Posterior vena cava (tissue), 2 donors: ENCODE measurements at places on chromosomes 13 and 19. TPM values are rescaled to one million over a fixed set of nuclear protein-coding genes. Genes with fewer than 3 reads are reported as not detected.

Gene ZNF700
- 9.9 TPM for total RNA-seq

- DNase-seq: no peak
These were observed 5.7 kb downstream of the ACOD1 start for GRCh38 chr13:76953968-76954367.

GRCh38 chr13:21065686-21066085 is 4.3 kb upstream of the LATS2 start:
- DNase-seq: no peak

GRCh38 chr13:112118451-112119064 is 51.6 kb downstream of the SOX1 start:
- DNase-seq: no peak

- no peak for DNase-seq
These were observed 11.6 kb downstream of the GJB2 start for GRCh38 chr13:20181188-20181587.
